ENCODE measurements at places on chromosomes 16 and 17.
A peak's percentile ranks its signal among the peaks of the same experiment; 100 is the strongest.

GRCh38 chr16:2198283-2198682 lies 1.9 kb upstream of the CASKIN1 start:
- no peak for DNase-seq

GRCh38 chr17:68394608-68395331 lies 62.5 kb downstream of the WIPI1 start:
- DNase-seq = no peak

DNA sequence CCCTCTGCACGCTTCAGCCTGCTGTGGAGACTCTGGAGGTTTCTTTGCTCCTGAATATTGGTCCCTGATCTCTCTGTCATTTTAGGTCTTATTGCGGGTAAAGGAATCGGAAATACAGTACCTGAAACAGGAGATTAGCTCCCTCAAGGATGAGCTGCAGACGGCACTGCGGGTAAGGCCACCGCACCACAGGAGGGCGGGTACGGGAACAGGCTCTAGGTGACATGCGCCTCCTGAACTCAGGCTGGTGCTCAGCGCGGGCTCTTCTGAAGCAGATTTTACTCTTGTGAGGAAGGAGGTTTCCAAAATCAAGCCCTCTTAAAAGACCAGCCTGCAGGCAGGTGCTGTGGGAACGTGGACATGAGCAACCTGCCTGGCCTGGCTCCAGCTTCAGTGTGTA lies 29.8 kb downstream of the PLD6 start:
- DNase-seq = no peak

DNA sequence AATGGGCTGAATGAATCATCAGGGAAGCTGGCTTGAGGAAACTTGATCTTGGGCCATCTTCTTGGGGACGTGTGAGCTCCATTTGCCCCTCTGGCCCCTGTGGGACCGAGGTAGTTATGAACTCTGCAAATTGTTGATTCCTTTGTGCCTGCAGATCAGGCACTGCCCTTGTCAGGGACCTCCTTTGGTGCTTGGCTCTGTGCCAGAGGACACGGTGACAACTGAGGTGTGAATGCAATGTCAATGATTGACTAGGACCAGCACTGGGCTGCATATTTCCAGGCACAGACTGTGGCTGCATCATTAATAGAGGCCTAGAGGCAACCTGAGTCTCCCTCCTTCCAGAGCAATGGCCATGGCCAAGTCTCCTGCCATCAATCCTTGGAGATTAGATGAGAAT lies 23.8 kb downstream of the PDILT start:
- no peak for DNase-seq

GRCh38 chr17:17420082-17420481 lies 56.7 kb upstream of the MED9 start:
- DNase-seq = no peak

DNA sequence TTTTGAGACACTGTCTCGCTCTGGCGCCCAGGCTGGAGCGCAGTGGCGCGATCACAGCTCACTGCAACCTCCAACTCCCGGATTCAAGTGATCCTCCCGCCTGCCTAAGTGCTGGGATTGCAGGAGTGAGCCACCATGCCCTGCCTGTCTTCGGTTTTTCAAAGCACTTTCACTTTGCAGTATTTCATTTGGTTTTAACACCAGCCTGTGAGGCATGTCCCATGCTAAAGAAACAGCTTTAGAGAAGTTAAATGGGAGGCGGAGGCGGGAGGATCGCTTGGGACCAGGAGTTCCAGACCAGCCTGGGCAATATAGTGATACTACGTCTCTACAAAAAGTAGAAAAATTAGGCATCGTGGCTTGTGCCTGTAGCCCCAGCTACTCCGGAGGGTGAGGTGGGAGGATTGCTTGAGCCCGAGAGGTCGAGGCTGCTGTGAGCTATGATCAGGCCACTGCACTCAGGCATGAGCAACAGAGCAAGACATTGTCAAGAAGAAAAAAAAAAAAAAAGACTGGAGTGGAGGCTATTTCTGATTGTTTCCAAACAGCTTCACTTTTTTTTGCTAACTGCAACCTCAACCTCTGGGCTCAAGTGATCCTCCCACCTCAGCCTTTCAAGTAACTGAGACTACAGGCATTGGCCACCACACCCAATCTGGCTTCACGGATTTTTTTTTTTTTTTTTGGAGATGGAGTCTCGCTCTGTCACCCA lies 1.3 kb downstream of the METTL23 start:
- no peak for DNase-seq

GRCh38 chr17:44584443-44584842 lies 27.2 kb downstream of the FZD2 start:
- no peak for DNase-seq

DNA sequence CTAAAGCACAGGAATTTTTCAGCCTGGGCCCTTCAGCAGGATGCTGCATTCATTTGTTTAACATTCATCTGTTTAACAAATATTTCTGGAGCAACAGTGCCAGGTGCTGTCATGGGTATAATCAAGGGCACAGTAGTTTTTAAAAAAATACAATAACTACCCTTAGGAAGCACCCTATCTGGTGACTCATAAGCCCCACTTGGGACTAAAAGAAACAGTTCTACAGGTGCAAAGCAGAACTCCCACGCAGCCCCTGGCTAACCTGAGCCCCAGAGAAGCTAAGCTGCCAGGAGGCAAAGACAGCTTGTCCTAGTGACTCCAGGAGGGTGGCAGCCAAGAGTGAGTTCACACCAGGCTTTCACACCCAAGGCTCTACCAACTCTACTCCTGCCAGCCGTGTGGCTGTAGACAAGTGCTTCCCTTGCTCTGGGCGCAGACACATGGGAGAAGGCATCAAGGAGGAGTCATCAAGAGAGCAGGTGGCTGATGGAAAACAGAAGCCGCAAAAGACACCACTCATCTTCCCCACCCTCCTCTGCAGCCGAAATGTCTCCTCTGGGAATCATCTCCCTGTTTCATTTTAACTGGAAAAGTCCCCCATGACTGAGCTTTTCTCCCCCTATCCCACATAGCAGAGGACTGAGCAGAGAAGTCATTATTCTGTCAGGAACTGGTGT lies 14.4 kb downstream of the CUEDC1 start:
- peak; percentile 61 for DNase-seq

DNA sequence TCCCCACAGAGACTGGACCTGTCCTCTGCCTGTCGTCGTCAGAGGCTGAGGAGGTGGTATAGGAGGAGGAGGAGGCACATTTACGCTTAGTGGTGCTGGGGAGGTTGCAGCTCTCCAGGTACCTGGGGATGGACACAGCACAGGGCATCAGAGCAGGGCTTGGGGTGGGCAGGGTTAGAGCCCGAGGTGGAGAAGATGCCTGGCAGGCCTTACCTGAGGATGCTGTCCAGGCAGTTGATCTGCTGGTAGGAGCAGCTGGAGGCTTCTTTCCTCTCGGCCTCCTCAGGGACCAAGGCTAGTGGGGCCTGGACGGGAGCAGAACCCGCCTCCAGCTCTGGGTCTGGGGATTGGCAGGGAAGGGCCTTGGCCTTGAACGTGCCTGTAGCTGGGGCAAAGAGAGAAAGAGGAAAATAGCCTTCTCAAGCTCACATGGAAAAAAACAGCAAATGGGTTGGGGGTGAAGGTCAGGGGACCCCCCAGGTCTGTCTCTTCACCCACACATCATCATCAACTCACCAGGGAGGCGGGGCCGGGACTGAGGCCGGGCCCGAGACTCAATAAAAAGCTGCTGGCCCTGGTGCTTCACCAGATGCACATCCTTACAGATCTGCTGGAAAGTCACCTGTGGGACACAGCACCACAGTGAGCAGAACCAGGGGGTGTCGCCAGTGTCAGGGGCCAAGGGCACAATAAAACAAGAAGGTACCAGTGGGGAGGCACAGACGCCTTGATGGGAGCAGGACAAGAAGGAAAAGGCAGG lies 5.6 kb downstream of the PER1 start:
- DNase-seq = no peak

GRCh38 chr17:78979780-78980623 lies at the start of gene LGALS3BP:
Gene LGALS3BP, minus strand, starts transcription at chr17:78979923. Its CDS starts 2,732 bp downstream, at chr17:78977191.
- no peak for DNase-seq

GRCh38 chr17:75361344-75361743 lies 44.1 kb downstream of the GRB2 start:
- DNase-seq = no peak

DNA sequence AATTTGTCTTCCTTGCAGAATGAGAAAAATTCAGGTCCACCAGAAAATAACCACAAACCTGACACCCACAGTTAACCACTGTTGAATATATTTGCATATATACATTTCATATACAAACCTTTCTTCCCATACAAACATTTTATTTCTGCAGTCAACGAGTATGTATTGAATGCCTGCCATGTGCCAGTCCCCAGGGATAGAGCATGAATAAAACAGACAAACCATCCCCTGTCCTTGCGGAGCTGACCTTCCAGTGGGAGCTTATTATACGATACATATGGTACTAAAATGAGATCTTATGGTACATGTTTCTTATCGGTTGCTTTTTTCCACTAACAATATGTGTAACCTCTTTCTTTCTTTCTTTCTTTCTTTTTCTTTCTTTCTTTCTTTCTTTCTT lies 116.7 kb downstream of the PITPNC1 start:
- no peak for DNase-seq

- DNase-seq = no peak
Observed at GRCh38 chr16:74747-75334, 2.4 kb upstream of the RHBDF1 start.

- no peak for DNase-seq
Observed at GRCh38 chr16:10966129-10966528, 21.8 kb downstream of the CLEC16A start.

DNA sequence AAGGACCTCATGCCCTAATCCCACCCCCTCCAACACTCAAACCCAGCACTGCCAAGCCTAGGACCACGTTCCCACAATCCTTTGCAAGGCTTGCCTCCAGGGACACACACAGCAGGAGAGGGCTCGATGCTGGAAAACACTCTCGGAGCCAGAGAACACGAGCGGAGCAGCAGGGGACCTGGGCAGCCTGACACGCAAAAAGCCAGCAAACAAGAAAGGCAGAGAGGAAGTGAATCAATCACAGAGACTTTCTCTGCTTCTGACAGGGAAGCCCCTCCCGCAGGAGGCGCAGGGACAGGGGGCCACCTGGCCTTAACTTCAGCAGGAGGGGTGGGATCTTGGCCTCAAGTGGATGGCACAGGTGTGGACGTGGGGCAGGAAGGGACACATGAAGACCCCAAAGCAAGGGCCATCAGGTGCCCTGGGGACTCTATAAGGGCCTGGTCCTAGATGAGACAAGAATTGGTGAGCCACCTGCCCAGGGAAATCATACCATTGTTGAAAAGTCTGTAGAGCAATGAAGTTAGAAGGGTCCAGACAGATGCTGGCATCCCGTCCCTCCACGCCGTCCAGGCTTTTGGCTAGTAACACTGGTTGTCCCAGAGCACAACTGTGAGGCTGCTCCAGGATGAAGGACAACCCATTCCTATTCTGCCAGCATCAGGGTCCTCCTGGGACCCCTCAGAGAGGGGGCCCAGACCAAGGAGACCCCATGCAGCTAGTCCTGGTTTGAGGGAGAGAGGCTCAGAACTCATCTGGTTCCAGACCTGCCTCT lies 2.2 kb downstream of the SDK2 start:
- peak; percentile 47 for DNase-seq

DNA sequence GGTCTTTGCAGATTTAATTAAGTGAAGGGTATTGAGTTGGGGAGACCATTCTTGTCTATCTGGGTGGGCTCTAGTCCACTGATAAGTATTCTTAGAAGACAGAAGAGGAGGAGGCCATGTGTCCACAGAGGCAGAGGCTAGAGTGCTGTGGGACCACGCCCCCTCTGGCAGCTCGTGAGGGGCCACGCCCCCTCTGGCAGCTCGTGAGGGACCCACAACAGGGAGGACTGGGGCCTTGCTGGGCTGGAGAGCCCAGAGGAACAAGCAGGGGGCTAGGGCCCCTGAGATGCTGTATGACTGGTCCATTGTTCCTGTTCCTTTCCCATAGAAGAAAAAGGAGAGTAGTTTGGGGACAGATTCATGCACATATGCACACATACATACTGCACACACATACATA lies 106.8 kb downstream of the METRNL start:
- DNase-seq = no peak

- DNase-seq = no peak
Observed at GRCh38 chr17:43846963-43847371, at the start of gene CD300LG. Gene CD300LG, plus strand, starts transcription at chr17:43847176. Its CDS starts 41 bp downstream, at chr17:43847217.

- DNase-seq = no peak
Observed at GRCh38 chr17:79603771-79604170, 7.1 kb downstream of the RBFOX3 start.

DNA sequence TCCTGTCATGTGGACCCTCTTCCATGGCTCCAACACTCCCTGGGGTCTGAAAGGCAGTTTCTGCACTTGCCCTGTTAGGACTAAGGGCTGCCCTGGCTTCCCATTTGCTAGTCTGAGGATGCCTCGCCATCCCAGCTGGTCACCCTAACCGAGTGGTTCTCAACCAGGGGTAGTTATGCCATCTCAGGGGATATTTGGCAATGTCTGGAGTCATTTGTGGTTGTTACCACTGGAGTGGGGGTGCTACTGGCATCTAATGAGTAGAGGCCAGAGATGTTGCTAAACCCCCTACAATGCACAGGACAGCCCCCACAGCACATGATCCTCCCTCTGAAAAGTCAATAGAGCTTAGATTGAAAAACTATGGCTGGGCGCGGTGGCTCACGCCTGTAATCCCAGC lies 26.9 kb upstream of the CDH1 start:
- DNase-seq = no peak

- no peak for DNase-seq
Observed at GRCh38 chr16:14510939-14511799, 118.9 kb downstream of the PARN start.

GRCh38 chr17:72931635-72932034 lies 160.9 kb downstream of the SLC39A11 start:
- DNase-seq = no peak

DNA sequence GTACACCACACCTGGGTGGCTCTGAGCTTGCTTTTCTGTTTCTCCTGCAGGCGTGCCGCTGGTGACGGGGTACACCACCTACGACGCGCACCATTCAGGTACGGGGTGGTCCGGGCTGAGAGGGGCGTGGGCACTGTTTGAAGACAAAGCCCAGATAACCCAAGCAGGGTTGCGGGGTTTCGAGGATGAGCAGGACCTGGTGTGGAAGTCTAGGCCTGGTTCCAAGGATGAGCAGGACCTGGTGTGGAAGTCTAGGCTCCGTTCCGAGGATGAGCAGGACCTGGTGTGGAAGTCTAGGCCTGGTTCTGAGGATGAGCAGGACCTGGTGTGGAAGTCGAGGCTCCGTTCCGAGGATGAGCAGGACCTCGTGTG lies 15.4 kb downstream of the IRF8 start:
- no peak for DNase-seq

DNA sequence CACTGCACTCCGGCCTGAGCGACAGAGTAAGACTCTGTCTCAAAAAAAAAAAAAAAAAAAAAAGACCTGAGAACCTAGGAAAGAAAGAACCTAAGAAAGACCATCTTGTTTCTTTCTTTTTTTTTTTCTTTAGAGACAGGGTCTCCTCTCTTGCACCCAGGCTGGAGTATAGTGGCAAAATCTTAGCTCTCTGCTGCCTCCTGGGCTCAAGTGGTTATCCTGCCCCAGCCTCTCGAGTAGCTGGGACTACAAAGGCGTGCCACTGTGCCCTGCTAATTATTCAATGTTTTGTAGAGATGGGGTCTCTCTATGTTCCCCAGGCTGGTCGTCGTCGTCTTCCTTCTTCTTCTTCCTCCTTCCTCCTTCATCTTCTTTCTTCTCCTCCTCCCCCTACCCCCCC lies 7.8 kb upstream of the BIRC5 start:
- DNase-seq = no peak

- DNase-seq = no peak
Observed at GRCh38 chr16:1990101-1990350, 256 bp downstream of the SYNGR3 start.
